ENCODE measurements at places on chromosomes 12 and 14.

- peak; percentile 59 for DNase-seq
Observed at GRCh38 chr14:32224737-32225377, 21.8 kb upstream of the RNU6-8 start.

DNA sequence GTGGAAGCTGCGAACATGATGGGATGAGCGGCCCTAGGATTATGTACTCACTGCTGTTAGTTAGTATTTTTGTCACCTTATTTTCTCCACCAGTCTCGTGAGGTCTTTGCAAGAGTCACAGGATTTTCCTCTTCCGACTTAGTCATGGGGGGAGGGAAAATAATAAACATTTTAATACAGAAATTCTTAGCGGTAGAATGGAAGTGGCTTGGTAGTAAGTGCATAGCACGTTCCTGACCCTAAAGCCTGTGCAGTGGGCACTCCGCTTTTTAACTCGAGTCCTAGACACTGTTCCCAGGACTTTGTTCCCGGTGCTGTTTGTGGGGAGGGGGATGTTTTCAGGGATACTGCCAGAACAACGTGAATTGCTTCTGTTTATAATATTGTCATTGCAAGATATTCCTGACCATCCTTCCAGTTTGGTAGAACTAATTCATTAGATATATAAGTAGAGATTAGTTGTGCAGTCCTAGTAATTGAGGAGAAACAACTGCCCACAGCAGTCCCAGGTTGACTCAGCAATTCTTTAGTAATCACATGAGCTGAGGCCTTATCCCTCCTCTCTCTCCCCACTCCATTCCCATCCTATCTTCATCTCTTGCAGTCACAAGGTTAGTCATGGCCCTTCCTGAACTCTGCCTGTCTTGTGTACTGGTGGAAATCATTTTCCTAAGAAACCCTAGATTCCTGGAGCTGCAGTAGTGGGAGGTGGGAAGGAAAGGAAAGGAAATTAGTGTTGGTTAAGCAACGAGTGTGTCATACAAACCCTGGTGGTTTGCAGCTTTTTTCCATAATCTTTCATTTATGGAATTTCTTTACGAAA is 799 bp downstream of the SLC38A6 start:
- peak; percentile 81 for DNase-seq

GRCh38 chr12:5864972-5865371 is 80.1 kb downstream of the ANO2 start:
- no peak for DNase-seq

DNA sequence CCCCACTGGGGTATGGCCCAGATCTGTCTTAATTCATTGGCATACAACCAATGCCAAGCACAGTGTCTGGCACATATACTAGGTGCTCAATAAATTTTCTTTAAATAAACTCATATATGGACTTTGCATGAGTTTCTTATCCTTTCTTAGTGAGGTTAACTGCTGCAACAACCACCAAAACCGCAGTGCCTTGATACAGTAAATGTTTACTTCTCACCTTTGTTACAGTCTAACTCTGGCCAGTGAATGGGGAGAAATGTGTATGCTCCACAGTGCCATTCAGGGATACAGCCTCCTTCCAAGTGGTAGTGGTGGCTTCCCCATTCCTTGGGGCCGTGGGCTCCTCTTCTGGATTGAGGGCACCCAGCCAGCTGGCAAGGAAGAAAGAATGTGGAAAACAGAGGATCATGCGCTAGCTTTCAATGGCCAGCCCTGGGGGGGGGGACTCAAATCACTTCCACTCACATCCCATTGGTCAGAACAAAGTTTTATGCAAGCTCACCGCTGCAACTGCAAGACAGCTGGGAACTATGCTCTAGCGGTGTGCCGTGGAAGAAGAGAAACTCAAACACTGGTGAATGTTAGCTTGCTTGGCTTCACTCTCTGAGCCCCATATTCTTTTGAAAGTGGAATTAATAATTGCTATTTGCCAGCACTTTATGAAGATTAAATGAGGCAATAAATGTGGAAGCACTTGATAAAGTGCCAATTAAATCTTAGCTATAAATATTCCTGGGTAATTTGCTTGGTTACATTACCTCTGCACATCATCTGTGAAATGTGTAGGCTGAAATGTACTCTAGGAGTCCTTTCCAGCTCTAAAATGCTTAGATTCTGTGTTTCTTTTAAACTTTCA is 51.0 kb upstream of the SOCS2 start:
- DNase-seq = peak; percentile 84

- DNase-seq = peak; percentile 72
Observed at GRCh38 chr12:21428241-21428640, 9.2 kb upstream of the PYROXD1 start.

GRCh38 chr12:48379794-48380193 is 29.1 kb upstream of the ZNF641 start:
- DNase-seq = peak; percentile 49

GRCh38 chr12:115335594-115335993 is 651.6 kb upstream of the TBX3 start:
- DNase-seq = no peak

DNA sequence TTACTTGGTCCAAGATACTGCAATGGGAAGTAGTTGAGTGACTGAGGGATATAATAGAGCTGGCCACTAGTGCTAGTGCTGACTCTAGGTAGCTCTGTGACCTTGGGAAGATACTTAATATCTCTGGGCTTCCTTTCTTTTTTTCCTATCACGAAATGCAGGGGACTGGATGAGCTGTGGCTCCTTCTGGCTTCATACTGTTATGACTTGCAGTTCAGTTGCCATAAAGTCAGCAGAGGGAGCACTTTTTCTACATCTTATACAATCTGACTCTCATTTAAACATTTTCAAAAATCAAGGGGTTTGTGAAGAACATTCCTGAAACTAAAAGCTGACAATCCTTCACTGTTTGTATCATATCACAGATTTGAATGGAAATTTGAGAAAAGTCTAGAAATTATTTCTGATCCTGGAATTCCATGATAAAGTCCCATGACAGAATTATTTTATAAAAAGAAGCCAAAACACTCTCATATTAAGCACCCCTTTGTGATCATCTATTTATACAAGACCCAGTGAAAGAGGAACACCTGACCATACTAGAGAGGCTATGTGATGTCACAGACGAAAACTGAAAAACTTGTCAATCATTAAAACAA is 5.3 kb downstream of the BHLHE41 start:
- DNase-seq = peak; percentile 82

DNA sequence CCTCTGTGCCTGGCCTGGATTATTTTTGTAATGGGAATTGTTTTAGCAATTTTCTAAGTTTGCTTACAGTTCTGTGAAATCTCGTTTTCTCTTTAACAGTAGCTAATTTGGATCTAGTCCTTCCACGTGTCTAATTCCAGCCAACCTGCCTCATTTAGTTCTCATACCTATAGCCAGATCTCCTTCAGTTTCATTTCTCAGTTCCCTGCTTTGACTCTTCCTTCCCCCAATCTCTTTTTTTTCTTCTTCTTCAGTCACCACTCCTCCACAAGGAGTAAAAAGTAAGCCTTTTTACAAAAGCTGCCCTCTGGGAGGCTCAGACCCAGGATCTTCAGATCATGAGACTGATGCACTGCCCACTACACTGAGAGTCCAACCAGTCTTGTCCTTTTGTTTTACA is 1.4 kb downstream of the THTPA start:
- DNase-seq = no peak

- no peak for DNase-seq
Observed at GRCh38 chr14:56891226-56891625, 80.9 kb upstream of the OTX2 start.

DNA sequence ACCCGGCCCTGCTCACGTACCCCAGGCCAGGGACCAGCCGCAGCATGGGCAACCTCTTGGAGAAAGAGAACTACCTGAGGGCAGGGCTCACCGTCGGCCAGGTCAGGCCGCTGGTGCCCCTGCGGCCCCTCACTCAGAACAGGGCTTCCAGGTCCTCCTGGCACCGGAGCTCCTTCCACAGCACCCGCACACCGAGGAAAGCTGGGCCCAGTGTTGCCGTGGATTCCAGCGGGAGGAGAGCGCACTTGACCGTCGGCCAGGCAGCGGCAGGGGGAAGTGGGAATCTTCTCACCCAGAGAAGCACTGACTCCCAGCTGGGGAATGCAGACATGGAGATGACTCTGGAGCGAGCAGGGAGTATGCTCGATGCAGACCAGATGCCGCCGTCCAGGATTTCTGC is 7.9 kb upstream of the VAMP1 start:
- no peak for DNase-seq

DNA sequence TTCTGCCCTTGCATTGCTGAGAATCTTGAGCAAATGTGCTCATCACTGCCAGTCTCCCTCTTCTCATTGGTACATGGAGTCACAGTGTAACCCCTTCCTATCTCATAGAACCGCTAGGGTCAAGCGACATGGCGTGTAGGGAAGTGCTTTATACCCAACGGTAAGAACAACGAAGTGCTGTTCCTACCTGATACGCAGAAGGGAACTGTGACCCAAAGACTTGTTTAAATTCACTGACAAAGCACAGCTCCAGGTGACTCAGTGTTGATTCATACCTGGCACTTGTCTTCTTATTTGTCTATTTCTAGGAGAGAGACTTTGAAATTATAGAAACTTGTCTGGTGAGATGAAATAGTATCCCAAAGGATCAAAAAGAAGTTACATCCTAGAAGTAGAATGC is 53.7 kb downstream of the FBXL14 start:
- DNase-seq = no peak

DNA sequence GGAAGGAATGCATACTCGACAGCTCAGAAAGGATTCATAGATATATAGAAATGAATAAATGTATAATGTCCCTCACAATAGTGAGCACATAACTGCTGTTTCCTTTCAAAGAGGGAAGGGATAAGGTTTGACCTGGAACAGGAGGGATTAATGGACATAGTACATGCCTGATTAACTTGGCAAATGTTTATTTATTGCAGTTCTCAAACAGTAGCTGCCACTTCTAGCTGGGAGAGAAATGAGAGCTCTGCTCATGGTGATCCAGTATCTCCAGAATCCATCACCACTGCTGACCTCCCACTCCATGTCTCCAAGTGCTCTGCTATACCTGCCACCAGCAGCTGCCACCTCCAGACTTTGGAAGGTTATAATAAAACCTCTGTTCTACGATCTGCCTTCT is 108.1 kb downstream of the LRIG3 start:
- DNase-seq = no peak

DNA sequence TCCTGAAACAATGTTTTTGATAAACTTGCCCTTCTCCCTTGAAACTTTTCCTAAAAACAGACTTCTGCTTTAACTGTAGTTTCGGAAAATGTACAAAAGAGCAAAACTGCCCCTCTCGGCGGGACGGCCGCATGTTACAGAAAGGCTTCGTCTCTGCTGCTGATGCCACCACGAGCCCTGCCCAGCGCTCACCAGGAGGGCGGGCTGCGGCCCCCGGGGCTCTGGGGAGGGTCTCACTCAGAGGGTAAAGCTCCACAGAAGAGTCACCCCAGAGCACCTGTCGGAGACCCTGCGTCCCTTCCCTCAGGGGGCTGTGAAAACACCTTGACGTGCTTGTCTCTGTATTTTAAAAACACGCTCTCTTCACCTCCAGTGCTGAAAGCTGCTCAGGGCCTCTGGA is 12.5 kb upstream of the GOLGA3 start:
- DNase-seq = no peak

GRCh38 chr14:64400829-64401459 is 12.8 kb downstream of the MTHFD1 start:
- peak; percentile 46 for DNase-seq

All from cardiac fibroblast (primary cell).